GM23338 (cell line): ENCODE measurements at places on chromosomes 12 and 14.

- DNase-seq = no peak
Observed at GRCh38 chr14:65784574-65784973, 372.0 kb downstream of the FUT8 start.

GRCh38 chr14:104224506-104225277 lies 86.3 kb downstream of the KIF26A start:
- peak; percentile 77 for DNase-seq

DNA sequence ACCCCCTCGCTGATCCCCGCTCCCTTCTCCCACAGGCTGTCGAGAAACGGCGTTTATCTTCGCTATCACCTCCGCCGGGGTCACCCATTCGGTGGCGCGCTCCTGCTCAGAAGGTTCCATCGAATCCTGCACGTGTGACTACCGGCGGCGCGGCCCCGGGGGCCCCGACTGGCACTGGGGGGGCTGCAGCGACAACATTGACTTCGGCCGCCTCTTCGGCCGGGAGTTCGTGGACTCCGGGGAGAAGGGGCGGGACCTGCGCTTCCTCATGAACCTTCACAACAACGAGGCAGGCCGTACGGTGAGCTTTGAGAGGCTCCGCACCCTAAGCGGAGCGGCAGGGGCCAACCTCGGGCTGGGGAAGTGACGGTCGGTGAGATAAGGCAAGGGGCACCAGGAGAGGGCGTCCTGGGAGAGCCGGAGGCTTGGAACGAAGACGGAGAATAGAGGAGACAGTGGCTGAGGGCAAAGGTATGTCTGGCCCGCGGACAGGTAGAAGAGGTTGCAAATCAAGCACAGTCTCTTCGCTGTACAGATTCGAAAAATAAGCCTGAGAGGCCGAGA lies 2.3 kb downstream of the WNT1 start:
- peak; percentile 88 for DNase-seq

DNA sequence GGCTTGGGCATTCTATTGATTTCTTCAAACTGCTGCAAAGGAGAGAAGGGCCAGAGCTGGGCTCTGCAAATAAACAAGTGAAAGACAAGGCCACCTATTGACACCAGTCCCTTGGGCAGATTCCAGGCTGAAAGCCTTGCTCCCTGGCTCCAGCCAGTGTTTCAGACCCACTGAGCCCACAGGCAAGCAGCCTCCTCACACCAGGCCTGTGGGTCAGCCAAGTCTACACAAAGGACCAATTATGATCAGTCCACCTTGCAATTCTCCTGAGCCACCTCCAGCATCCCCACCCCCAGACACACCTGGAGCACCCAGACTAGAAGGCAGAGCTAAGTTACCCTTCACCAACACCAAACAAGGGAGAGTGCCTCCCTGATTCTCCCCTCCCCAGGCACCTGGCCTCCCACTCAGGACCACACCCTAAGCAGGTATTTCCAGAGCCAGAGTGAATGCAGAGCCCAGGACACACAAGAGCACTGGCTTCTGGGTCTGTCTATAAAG lies 13.8 kb downstream of the ACTN1 start:
- no peak for DNase-seq

DNA sequence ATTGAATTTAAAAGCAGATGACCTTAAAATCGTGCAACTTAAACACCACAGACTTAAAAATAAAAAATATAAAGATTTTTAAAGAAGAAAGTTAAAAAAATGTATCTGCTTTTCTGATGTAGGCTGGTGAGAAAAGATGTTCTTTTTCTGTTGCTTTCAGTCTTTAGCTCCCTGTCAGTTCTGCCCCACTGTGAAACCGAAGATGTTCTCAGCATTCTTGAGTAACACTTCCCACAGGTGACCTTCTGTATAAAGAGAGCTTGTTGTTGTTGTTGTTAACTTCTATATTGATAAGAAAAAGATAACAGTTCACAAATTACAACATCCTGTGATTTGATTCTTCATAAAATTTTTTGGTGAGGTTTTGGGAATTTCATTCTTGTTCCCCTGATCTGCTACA lies 377.9 kb upstream of the RGS6 start:
- DNase-seq = no peak

DNA sequence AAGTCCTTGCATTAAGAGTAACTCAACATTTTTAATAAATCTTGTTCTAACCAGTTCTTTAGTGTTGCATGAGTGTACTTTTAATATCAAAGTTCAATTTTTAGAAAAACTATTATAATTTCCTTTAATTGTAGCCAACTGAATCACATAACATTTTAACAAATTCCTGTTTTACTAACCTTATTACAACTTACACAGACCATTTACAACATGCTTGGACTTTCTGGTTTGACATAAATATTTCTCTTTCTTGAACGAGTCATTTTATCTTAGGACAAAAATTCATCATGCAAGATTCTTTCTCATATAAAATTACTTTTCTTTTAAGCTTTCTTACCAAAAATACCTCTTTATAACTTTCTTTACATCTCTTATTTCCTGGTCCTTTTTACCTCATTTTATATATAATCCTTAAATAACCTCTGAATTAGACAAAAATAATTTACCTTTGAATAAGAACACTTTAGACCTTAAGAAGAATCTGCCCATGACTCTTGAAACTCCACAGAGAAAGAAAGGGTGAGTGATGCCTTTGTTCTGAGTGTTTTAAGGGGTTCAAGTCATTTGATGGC lies 3.9 kb downstream of the SLCO1A2 start:
- peak; percentile 74 for DNase-seq

- DNase-seq = no peak
Observed at GRCh38 chr14:22735096-22735495, 31.4 kb upstream of the OXA1L start.

DNA sequence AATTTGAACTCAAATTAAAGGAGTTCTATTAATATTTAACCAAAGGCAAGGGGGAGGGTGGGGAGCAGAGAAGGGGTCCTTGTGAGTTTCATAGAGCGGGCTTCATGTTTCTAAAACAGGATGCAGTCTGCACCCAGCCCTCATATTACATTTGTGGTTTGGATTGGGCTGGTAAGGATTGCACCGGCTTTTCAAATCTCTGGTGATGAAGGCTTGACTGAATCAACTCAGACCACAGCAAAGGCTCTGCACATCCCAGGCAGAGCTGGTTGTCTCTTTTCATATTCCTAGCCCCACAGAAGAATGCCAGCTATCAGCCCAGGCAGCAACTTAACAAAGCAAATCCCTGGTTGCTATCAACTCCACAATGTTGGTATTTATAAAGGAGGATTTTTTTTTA lies 1221.4 kb downstream of the VRK1 start:
- peak; percentile 1 for DNase-seq

DNA sequence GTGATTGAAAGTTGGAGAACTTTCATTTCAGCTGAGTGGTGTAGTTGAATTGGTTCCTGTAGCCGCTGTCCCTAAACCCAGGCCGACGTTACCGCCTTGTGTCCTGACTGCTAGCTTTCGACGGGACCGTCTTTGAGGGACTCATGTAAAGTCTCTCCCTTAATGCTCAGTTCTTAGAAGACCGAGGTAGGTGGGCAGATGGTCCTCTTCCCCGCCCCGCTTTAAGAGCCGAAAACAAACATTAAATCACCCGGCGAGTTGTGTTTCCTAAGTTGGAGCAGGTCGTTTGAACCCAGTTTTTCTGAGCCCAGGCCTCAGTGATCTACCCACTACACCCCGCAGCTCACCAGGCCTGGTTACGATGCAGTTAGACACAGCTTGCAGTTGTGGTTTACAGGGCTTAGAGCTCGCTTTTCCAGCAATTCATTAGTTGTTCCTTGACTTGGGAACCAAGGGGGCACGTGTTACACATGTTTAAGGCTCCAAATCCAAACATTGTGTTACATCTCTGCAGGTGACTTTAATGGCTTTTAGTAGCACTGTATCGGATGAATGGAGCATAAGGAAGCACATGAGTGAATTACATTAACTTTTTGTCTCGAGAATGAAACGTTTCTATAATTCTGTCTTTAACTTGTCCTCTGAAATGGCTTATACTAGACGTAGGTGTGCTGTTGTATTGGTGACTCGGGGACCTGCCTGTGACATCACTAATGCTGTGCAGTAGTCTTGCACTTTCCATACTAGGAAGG lies 790 bp downstream of the NEDD1 start:
- peak; percentile 56 for DNase-seq

DNA sequence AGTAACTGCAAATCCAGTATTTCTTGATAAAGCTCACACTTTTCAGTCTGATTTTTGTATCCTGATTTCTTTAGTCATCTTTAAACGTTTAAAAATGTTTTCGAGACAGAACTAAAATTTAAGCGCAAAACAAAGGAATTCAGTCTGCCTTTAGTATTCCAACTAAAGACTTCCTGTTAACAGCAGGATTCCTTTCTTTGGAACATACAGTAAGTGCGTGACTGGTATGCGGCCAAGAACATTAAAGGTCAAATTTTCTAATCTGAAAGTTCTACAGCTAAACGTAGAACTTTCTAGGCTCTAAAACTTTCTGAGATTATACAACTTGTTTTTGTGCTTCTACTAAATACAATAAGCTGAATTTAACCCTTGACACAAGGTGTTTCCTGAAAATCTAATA lies 9.9 kb downstream of the SAV1 start:
- DNase-seq = peak; percentile 83

DNA sequence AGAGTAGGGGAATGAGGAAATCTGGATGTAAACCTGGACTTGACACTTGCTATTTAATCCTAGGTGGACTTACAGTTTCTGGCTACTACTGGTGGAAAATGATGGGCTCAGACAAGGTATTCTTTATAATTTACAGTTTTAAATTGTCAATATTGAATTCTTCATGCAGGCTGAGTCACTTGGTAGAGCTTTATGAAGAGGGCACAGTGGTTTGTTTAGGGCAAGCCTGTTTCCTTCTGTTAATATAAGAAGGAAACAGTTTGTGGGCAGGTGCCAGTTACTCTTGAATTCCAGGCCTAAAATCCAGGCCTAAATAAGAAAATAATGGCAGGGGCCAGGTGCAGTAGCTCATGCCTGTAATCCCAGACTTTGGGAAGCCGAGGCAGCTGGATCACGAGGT lies 355.8 kb upstream of the RGS6 start:
- DNase-seq = no peak

DNA sequence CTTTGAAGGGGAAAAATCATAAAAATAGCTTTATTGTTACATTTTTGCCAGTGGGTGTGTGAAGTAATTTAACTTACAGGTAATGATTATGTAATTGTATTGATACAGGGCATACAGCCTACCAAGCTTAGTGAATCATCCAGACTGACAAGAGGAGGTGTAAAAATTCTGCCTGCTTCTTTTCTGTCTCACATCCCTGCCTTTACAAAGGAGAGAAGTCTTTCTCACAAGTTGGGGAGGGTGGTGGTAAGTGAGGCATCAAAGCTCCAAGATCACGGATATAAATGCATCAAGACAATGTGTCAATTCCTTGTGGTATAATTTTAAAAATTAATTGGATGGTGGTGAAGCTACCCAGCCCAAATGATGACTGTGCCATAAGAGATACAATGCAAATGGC lies 39.0 kb upstream of the G2E3 start:
- no peak for DNase-seq

GRCh38 chr12:132775502-132776229 lies 14.0 kb upstream of the ANKLE2 start:
- DNase-seq = no peak

DNA sequence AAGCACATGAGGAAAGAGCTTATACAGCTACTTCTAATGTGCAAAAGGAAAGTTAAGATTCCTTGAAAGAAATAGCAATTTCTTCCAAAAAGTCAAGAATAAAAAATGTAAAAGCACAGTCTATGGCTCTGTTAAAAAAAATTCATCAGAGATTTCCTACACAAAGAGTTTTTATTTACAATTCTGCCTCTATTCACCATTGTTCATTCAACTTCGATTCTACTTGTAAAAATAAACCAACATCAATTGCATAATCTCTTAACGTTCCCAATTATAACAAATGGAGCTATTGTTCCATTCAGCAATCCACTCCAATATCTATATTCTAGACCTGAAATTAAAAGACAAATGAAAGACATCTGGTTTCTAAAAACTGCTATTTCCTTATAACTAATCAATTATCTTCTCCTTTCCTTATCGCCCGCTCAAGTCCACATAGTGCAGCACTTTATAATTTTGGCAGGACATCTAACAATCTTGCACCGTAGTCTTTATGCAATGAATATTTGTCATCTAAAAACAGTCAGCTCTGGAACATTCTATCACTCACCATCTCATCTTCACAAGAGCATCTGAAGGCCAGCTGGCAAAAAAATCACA lies 6.2 kb downstream of the EIF2S3B start:
- no peak for DNase-seq

DNA sequence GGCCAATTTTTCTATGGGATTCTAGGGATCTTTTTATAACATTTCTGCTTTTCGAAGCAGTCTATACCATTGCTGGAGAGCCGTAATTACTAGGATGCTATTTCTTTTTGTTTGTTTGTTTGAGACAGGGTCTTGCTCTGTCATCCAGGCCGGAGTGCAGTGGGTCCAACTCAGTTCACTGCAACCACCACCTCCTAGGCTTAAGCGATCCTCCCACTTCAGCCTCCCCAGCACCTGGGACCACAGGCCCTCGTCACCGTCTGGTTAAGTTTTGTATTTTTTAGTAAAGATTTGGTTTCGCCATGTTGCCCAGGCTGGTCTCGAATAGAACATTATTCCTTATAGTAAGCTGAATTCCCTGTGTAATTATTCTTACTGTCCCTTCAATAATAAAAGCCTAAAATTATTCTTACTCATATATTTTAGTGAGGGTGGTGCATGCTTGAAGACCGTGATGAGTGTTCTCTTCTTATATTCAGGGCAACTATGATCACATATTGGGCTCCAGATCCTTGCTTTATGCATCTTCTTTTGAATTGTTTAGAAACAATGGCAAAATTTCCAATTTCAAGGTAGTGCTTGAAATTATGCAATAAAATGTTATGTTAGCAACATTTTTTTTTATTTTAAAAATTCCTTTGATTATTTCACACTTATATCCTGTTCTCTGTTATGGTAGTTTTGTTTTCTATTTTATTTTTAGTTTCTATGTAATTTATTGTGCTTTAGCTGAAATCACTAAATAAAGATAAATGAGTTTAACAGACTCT lies 66.2 kb downstream of the CRADD start:
- peak; percentile 4 for DNase-seq

DNA sequence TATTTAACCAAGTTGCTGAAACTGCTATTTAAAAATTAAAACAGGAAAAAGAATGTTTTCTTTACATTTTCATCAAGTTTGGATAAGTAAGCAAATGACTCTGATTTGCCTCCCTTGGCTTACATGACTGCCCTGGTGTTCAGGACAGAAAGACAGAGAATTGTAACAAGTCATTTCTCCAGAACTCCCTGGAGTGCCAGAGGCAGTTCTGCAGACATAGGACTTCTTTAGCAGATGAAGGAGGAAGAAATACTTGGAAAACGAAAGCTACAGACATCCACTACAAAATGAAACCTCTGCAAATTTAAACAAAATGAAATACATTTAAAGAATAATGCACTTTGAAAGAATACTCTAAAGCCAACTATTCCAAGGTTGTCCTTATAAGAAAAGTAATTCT lies 253.9 kb downstream of the LRFN5 start:
- DNase-seq = no peak

- no peak for DNase-seq
Observed at GRCh38 chr12:21543151-21543550, 17.1 kb downstream of the SPX start.
